ENCODE measurements at places on chromosomes 4 and X.

DNA sequence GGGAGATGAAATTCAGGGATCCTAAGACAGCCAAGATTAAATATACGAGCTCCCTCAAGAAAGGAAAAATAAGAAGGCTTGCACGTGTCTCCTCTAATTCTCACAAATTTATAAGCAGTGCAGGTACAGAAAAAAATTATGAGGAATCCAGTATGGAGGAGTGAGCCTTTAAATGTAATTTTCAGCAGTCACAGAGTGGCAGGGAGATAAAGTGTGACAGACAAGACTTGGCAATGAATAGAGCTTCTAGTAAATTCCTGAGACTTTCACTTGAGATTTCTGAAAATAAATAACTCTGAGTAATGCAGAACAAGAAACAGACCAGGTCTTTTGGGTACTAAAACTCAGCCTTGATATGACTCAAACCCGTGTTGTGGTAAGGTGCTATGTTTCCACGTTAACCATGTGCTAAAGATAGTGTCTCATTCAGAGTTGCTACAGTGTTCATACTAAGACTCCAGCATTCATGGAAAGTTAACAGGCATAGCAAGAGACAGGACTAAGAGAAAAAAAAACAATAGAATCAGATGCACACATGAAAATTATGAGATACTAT lies 119.8 kb downstream of the SPOCK3 start:
- DNase-seq: no peak

DNA sequence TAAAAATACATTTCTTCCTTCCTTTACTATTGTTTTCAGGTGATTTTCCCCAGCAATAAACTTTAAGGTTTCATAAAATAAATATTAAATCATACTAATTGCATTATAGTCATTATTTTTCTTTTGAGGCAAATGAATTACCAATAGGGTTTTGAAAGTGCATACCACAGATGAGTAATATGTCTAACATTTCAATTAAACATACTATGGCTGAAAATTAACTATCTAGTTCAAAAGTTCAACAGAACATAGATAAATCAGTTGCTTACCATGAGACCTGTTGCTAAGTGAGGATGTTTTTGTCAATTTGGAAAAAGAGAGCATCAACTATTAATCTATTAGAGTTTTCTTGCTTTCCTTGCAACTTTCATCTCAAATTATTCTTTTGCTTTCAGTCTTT lies 35.0 kb downstream of the NPY5R start:
- no peak for DNase-seq

DNA sequence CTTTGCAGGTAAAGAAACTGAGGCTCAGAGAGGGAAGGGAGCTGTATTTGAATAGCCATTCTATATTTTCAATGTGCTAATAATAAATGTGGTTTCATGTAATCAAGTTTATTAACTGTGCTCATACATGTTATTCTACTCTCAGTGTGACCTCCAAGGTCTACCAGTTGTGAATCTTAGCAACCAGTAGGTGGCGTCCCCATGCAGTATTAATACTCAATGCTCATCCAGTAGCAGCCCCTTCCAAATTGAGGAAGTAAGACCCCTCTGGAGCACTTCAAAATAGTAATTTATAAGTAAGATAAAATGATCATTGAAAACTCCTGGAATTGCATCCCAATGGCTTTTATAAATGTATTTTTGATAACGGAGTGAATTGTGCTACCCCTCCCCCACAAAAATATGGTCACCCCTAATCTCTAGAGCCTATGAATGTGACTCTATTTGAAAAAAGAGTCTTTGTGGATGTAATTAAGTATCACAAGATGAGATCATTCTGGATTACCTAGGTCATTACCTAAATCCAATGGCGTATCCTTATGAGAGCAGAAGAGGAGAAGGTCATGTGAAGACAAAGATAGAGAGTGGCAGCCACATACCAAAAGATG lies 20.4 kb upstream of the SEPSECS start:
- DNase-seq: peak; percentile 51

- no peak for DNase-seq
These were observed 303.5 kb downstream of the SPRY1 start for GRCh38 chr4:123699880-123700771.

GRCh38 chr4:108881190-108881589 lies 118.3 kb upstream of the ETNPPL start:
- no peak for DNase-seq

GRCh38 chrX:74514384-74514783 lies 93.1 kb downstream of the SLC16A2 start:
- no peak for DNase-seq

- DNase-seq: no peak
These were observed 60.1 kb downstream of the LRP2BP start for GRCh38 chr4:185335579-185335978.

DNA sequence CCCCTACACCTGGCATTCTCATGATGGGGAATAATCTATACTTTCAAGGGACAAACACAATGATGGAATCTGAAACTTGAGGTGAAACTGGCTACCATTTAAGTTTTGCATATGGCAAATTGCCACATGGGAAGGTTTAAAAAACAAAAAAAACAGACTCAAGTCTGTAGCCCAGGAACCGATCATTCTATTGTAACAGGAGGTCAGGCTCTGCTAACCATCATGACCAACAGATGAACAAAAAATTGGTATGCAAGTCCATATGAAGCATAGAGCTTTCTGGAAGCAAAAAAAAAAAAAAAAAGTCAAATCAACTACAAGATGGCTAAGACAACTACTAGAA lies 594.3 kb upstream of the DIPK2B start:
- no peak for DNase-seq

GRCh38 chrX:110322603-110323002 lies 4.7 kb upstream of the AMMECR1 start:
- no peak for DNase-seq

DNA sequence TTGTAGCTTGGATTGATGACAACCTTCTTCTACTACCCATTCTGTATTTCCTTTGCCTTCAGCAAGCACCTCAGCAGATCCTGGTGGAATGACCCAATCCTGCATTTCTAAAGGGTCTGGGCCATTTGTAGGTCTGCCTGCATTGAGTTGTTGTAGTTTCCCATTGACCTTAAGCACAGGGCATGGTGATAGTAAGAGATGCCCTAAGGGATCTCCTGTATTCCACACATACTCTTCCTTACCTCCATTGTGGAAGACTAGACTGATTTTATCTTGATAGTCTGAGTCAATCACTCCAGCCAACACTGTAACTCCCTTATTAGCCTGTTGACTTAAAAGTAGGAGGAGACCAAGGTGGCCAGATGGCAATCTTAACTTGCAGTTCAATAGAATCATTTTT lies 184.5 kb downstream of the GRIA2 start:
- DNase-seq: no peak

DNA sequence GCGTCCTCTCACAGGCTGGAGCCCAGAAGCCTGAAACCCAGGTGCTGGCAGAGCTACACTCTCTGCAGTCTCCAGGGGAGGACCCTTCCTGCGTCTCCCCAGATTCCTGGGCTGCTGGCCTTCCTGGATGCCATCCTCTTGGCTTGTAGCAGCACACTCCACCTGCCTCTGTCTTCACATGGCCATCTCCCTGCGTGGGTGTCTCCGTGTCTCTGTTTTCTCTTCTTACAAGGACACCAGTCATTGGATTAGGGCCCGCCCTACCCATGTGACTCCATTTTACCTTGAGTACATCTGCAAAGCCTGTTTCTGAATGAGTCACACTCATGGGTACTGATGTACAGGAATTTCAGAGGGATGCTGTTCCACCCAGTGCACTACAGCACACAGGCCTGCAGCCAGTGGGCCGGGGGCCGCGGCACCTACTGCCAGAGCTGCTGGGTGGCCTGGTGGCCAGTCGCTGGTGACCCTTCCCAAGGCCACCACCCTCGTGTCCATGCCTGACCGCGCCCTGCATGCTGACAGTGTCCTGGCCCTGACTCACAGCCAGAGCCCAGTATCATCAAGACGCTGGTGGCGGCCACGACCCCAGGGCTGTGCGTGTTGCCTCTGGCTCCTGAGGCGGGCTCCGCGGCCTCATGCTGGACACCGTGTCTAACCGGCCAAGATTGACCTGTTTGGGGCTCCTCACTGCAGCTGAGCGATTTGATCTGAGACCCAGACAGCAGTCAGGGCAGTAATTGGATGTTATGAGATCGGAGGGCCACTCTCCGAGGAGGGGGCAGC lies 63.6 kb upstream of the NKX1-1 start:
- no peak for DNase-seq

DNA sequence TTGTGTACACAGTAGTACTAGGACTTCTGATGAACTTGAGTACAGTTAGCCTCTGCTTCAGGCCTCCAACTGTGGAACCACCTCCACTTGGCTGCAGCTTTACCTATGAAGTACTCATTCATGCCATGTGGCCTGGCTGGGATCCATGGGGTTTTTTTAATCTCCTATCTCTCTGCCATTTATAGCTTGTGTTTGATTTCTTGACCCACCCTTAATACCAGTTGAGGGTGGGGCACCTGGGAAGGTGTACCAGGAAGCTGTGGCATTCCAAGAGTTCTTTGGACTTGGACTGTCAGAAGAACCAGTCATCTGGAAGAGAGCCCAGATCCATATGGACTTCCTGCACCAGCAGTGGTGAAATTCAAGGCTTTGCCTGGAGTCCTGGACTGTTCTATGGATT lies 230.1 kb downstream of the SHROOM3 start:
- no peak for DNase-seq

DNA sequence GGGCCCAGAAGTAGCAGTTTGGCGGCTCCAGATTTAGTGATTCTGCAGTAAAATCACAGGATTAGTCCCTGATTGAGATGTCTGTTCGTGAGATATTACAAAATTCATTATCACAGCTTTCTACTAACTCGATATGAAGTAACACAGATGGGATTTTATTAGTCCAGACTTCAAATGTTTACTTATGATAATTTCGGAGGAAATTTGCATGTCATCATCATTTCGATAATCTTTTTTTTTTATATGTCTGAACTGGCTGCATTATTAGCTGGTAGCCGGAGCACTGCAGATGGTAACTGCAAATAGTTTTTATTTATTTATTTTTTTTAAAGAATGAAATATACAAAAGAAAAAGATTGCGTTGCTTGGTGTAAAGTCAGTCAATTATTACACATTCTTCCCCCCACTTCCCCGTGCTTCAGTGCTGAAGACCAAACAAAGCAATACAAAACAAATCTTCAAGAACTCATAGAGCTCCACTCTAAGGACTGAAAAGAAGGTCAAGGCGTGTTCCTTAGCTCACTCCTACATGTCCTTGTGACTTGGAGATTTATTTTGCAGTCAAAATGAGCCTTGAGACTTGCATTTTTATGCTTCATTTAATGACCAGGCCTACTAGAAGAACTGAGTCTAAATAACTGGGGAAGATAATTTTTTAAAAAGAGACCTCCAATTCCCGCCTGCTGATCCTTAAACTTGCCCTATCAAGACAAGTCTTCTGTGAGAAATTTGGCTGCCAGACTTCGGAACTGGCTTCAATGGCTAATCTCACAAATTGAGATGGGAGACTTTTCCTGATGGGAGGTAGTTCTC lies 11.7 kb upstream of the PITX2 start:
- no peak for DNase-seq

- peak; percentile 75 for DNase-seq
These were observed at the start of gene MAP7D3 for GRCh38 chrX:136251041-136251991. TSS of gene MAP7D3 (minus strand) at chrX:136251400. CDS start at chrX:136251358, 42 bp downstream.

- DNase-seq: no peak
These were observed 18.5 kb upstream of the SEPTIN11 start for GRCh38 chr4:76931087-76931486.

DNA sequence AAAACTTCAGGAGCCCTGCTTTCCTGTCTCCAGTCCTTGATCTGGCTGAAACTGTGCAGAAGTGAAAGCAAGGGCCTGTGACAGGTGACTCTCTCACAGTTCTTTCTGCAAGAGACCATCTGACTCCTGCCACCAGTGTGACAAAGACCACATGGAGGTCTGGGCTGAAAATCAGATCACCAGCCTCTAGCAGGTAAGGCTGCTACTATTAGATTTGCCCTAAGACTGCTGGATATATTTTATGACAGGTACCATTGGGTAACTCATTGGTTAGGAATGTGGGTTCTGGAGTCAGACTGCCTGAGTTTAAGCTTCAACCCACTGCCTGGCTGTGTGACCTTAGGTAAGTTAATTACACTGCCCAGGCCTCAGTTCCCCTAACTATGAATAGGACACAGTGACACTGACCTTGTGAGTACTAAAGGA lies 163.3 kb upstream of the SLC7A11 start:
- DNase-seq: no peak

- no peak for DNase-seq
These were observed 246.9 kb upstream of the GIMD1 start for GRCh38 chr4:106615410-106615945.

DNA sequence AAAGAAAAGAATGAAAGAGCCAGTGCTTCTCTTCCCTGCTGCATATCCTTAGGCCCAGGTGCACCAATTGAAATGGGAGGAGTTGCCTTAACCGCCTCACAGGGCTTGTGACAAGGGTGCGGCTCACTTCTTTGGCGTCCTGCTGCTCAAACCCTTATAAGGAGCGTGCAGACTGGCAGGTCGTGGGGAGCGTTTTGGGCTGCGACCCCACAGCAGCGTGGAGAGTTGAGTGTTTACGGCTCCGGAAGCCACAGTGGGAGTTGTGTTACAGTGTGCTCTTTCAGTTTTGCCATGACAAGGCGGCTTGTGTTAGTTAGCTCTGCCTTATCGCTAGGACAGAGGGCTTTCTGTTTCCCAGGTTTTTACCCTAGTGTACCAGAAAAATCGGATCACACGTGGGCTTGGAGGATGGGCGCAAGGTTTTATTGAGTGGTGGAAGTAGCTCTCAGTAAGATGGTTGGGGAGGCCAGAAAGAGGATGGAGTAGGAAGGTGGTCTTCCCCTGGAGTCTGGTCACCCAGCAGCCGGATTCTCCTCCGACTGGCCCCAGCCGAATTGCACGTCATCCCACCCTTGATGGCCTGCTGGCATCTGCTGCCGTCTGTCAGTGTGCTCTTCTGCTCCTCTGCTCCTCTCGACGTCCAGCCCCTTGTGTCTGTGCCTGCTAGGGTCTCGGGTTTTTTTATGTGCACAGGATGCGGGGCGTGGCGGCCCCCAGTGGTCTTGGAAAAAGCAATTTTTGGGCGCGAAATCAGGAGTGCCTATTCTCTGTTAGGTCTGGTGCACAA lies 718.9 kb downstream of the ARAP2 start:
- DNase-seq: no peak

DNA sequence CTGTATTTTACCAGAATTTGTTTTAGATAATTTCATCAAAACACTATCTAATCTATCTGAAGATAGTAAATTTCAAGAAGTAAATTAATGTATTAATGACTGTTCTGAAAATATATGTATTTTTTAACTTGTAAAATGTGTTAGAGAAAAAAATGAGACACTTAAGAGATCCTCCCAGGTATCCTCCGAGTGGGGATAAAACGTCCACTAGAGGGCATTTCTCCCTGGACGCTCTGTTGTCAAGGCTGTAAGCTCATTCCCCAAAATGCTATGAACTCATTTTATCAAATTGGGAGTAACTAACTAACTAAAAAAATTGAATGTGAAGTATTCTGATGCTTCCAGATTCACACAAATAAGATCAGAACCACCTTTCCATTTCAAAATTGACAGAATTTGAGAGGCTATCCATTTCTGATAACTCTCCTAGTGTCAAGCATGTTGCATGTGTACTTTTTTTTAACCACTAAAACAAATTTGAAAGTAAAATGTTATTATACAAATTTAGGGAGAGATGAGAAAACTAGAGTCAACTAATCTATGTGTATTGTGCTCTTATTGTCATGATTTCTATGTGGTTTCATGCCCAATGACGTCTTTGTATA lies 337.3 kb upstream of the HS3ST1 start:
- no peak for DNase-seq

Measured in BE2C (cell line).